ENCODE measurements at places on chromosomes 13 and 19. TPM values are rescaled to one million over a fixed set of nuclear protein-coding genes. Genes with fewer than 3 reads are reported as not detected.

The RGCC gene
- 205 TPM for total RNA-seq

The APBA3 gene
- 12.1 TPM for total RNA-seq

The FGF14 gene
- total RNA-seq: 3.1 TPM

The KLF5 gene
- total RNA-seq: 1.2 TPM

The COX7A1 gene
- 273 TPM for total RNA-seq

The REEP6 gene
- total RNA-seq: 7.4 TPM

The KLF1 gene
- not detected for total RNA-seq

The HCN2 gene
- 0.16 TPM for total RNA-seq

The CYP4F8 gene
- not detected for total RNA-seq

The FCAR gene
- total RNA-seq: 16.3 TPM

The ZNF441 gene
- 5.7 TPM for total RNA-seq

The KIRREL2 gene
- not detected for total RNA-seq

The SOX1 gene
- total RNA-seq: not detected

The FAAP24 gene
- 0.84 TPM for total RNA-seq

The CLEC17A gene
- not detected for total RNA-seq

The SAE1 gene
- total RNA-seq: 59.3 TPM

The NKPD1 gene
- total RNA-seq: not detected

The N4BP2L2 gene
- 117 TPM for total RNA-seq

The LHB gene
- not detected for total RNA-seq

The ZNF575 gene
- 1.7 TPM for total RNA-seq

The RNASEH2A gene
- 2.7 TPM for total RNA-seq

The KLHL1 gene
- not detected for total RNA-seq

The TMEM59L gene
- 2.0 TPM for total RNA-seq

The FGF21 gene
- total RNA-seq: not detected

The ATP4B gene
- total RNA-seq: not detected

The SOX21 gene
- total RNA-seq: not detected

All from mesenteric fat pad (tissue), 1 donor.